Glutamatergic neuron (in vitro differentiated cells): ENCODE measurements at places on chromosomes 12 and 14.
A peak's percentile ranks its signal among the peaks of the same experiment; 100 is the strongest.

- no peak overlapping the region for H3K27ac ChIP-seq
- no peak for DNase-seq
- H3K27me3 ChIP-seq: peaks cover 7% of the 10 kb centered on the region
- peaks cover 3% of the 10 kb centered on the region for H3K4me1 ChIP-seq
Observed at GRCh38 chr14:23125933-23126524, 7.0 kb upstream of the CEBPE start.

- peaks cover 8% of the 10 kb centered on the region for H3K4me1 ChIP-seq
- H3K36me3 ChIP-seq: peaks cover 9% of the 10 kb centered on the region
- H3K27ac ChIP-seq: peak overlapping the region; percentile 48
- peaks cover 1% of the 10 kb centered on the region for H3K27me3 ChIP-seq
- H3K4me3 ChIP-seq: no peak overlapping the region
Observed at GRCh38 chr14:51138404-51139103, 43.6 kb upstream of the TRIM9 start.

DNA sequence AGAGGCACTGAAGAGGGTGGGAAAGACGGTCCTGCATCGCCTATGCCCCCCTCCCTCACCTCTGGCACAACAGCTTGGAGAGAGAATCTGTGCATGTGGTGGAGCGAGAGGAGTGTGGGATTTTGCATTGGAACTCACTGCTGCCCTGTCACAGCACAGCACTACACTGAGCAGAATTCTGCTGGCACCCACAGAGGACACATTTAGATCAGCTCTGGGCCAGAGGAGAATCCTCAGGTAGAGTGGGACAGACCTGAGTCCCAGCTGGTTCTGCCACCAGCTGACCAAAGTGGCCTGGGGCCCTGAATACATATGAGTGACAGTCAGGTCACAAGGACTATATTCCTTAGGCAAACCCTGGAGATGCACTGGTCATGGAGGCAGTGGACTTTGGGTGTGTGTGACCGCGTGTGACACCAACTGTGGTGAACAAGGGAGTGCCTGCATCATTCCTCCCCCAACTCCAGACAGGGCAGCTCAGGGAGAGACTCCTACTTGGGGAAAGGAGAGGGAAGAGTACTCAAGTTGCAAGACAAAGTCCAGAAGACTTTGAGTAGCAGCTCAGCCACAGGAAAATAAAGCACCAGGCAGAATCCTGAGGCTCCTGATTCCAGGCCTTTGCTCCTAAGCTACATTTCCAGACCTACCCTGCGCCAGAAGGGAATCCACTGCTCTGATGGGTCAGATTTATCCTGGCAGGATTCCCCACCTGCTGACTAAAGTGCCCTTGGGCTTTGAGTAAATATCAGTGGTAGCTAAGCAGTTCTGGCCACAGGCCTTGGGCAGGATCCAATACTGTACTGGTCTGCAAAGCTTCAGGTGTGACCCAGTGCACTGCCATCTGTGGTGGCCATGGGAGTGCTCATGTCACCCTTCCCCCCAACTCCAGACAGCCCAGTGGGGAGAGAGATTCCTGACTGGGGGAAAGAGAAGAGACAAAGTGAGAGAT is 10.6 kb upstream of the ACOT1 start:
- H3K27me3 ChIP-seq: no peaks in the 10 kb centered on the region
- H3K36me3 ChIP-seq: no peaks in the 10 kb centered on the region
- no peak for DNase-seq
- H3K27ac ChIP-seq: no peak overlapping the region

DNA sequence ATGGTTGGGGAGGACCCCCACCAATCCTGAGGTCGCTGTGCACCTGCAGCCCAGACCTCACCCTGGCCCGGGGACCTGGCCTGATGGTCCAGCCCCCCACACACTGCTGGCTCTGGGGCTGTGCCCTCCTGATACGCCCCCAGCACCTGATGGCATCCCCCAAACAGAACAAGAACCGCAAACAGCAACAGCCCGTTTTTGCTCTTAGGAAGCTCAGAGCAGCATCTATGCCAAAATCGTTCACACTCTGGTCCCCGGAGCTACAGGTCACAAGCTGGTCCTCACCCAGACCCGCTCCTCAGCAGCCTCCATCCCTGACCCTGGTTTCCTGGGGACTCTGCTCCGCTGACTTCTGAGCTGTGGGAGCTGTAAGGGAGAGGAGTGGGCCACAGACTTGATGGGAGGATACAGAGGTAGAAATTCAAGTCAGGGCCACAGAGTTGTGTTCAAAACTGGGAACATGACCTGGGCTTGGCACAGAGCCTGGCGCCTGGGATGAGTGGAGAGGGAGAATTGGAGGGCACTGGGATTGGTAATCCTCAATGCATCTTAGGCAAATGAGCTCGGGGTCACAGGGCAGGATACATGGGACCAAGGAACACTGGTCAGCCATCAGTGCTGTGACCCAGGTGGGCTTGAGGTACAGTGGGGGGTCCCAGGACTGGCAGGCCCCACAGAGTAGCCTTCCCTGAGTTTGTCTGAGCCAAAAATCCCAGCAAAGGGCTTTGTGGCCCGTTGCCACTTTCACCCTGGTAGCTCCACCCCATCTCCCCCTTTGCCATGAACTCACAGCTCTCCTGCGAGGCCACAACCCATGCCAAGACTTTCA is 170.9 kb upstream of the RTL1 start:
- peaks cover 12% of the 10 kb centered on the region for H3K27me3 ChIP-seq
- peaks cover 10% of the 10 kb centered on the region for H3K4me1 ChIP-seq
- no peak overlapping the region for H3K27ac ChIP-seq
- H3K36me3 ChIP-seq: no peaks in the 10 kb centered on the region

DNA sequence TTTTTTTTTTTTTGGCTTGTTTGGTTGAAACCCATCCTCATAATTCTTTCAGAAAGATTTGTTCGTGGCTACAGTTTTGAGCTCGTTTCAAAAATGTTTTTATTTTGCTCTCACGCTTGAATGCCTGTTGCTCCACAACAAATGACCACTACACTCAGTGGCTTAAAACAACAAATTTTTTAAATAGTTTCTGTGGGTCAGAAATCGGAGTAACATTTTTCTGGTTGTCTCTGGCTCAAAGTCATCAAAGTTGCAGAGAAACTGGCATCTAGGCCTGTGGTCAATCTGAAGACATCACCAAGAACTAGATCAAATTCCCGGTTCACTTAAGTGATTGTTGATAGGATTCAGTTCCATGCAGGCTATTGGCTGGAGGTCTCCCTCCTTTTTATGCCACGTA is 560.0 kb downstream of the SNAPC1 start:
- H3K4me3 ChIP-seq: no peak overlapping the region
- no peaks in the 10 kb centered on the region for H3K27me3 ChIP-seq
- DNase-seq: no peak
- H3K27ac ChIP-seq: no peak overlapping the region
- no peaks in the 10 kb centered on the region for H3K4me1 ChIP-seq
- H3K36me3 ChIP-seq: no peaks in the 10 kb centered on the region

DNA sequence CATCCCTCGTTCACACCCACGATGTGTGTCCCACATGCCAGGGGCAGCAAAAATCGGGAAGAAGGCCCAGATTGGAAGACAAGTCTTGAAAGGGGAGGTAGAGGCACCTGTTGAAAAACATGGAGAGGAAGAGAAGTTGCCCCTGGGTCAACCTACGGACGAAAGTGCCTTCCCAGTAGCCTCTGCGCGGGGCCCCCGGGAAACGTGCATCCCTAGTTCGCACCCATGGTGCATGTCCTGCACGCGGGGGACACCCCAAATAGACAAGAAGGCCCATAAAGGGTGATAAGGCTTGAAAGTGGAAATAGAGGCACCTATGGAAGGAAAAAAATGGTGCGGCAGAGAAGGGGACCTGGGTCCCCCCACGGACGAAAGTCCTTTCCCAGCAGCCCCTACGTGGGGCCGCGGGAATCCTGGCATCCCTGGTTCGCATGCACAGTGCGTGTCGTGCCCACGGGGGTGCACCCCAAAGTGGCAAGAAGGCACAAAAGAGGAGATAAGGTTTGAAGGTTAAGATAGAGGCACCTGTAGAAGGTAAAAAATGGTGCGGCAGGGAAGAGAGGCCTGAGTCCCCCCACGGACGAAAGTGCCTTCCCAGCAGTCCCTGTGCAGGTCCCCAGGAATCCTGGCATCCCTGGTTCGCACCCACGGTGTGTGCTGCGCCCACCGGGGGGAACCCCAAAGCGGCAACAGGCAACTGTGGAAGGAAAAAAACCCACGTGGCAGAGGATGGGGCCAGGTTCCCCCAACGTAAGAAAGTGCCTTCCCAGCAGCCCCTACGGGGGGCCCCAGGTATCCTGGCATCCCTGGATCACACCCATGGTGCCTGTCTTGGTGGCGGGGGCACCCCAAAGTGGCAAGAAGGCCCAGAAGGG is 278.3 kb downstream of the ALG10 start:
- H3K27me3 ChIP-seq: peaks cover 21% of the 10 kb centered on the region
- H3K27ac ChIP-seq: peak overlapping the region; percentile 79
- H3K4me3 ChIP-seq: no peak overlapping the region
- no peaks in the 10 kb centered on the region for H3K4me1 ChIP-seq
- no peak for DNase-seq
- peaks cover 41% of the 10 kb centered on the region for H3K36me3 ChIP-seq

DNA sequence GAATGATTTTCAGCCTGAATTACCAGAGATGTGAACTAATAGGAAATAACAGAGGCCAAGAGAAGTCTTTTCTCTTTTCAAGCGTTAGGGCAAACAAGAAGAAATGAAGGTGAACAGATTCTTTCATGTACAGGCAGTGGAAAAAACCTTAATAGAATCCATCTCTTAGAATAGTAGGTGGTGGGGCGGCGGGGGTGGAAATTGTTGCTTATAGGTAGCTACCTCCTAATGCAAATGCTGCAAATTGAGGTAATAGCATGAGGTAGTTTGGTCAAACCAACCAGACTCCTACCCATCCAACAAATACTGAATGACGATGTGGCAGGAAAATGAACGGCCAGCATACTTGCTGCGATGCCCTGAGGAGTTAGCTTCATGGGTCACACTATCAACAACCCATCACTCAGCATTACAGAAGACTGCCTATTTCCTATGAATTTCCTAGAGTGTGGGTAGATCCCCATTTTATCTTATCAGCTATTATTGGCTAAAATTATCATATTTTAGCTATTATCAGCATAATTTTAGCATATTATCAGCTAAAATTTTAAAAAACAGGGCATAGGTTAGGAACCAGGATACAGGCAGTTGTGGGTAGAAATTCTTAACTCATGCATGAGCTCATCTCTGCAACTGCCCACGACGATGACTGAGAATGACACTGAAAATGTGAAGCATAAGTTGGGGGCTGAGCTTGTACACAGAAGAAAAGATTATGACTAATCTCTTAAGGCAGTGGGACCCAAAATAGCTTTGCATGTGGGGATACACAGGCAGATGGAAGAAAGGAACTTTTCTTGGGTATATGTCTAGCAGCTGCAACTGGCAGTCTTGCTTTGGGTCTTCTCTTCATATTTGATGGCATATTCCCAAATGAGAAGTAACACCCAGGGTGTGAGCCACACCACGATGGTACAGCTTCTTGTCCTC is 68.7 kb downstream of the NIN start:
- H3K27ac ChIP-seq: peak overlapping the region; percentile 44
- no peaks in the 10 kb centered on the region for H3K36me3 ChIP-seq
- no peaks in the 10 kb centered on the region for H3K27me3 ChIP-seq

- no peak overlapping the region for H3K4me3 ChIP-seq
- H3K4me1 ChIP-seq: peaks cover 7% of the 10 kb centered on the region
- no peak overlapping the region for H3K27ac ChIP-seq
- peaks cover 6% of the 10 kb centered on the region for H3K36me3 ChIP-seq
- peaks cover 9% of the 10 kb centered on the region for H3K27me3 ChIP-seq
Observed at GRCh38 chr12:130579231-130579630, 136.9 kb downstream of the RIMBP2 start.

GRCh38 chr14:92507174-92507768 is 6.3 kb upstream of the RIN3 start:
- H3K27me3 ChIP-seq: peaks cover 8% of the 10 kb centered on the region
- H3K4me1 ChIP-seq: no peaks in the 10 kb centered on the region
- peaks cover 2% of the 10 kb centered on the region for H3K36me3 ChIP-seq

GRCh38 chr12:131108177-131108955 is 154.7 kb downstream of the ADGRD1 start:
- H3K4me1 ChIP-seq: peaks cover 16% of the 10 kb centered on the region
- no peak overlapping the region for H3K27ac ChIP-seq
- H3K27me3 ChIP-seq: peaks cover 2% of the 10 kb centered on the region
- no peak for DNase-seq

GRCh38 chr12:109291521-109292341 is 17.4 kb downstream of the FOXN4 start:
- peak; percentile 71 for DNase-seq
- no peaks in the 10 kb centered on the region for H3K4me1 ChIP-seq
- H3K36me3 ChIP-seq: no peaks in the 10 kb centered on the region
- peak overlapping the region; percentile 34 for H3K4me3 ChIP-seq

- DNase-seq: no peak
- no peaks in the 10 kb centered on the region for H3K27me3 ChIP-seq
- H3K27ac ChIP-seq: no peak overlapping the region
- H3K4me3 ChIP-seq: no peak overlapping the region
- H3K36me3 ChIP-seq: no peaks in the 10 kb centered on the region
Observed at GRCh38 chr12:69898236-69898635, 73.2 kb downstream of the MYRFL start.

- peaks cover 14% of the 10 kb centered on the region for H3K4me1 ChIP-seq
- no peak overlapping the region for H3K27ac ChIP-seq
- H3K36me3 ChIP-seq: peaks cover 15% of the 10 kb centered on the region
- no peak for DNase-seq
- H3K4me3 ChIP-seq: no peak overlapping the region
- peaks cover 5% of the 10 kb centered on the region for H3K27me3 ChIP-seq
Observed at GRCh38 chr14:102910442-102910841, 12.0 kb upstream of the AMN start.

GRCh38 chr12:88242571-88242925 is 100.4 kb downstream of the TMTC3 start:
- H3K27ac ChIP-seq: no peak overlapping the region
- H3K4me1 ChIP-seq: no peaks in the 10 kb centered on the region
- no peaks in the 10 kb centered on the region for H3K36me3 ChIP-seq
- DNase-seq: no peak
- H3K4me3 ChIP-seq: no peak overlapping the region

DNA sequence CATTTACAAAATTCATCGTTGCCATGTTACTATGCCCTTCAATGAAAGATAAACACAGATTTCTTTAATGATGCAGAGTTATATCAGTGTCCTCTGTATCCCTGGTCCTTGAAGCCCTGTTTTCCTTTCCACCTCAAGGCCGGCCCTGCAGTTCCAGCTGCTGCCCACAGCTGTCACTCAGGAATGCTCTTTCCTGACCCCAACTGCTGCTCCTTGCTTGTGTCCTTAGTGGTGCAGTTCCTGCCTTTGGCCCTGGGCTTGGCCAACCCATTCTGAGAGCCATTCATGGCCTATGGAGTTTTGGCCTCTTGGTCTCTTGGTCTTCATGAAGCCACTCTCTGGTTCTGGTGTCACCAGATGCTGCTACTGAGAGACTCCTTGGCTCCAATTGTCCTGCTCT is 93.1 kb downstream of the GAS2L3 start:
- H3K36me3 ChIP-seq: no peaks in the 10 kb centered on the region
- H3K4me3 ChIP-seq: no peak overlapping the region
- H3K27ac ChIP-seq: no peak overlapping the region
- H3K4me1 ChIP-seq: no peaks in the 10 kb centered on the region
- no peak for DNase-seq

- H3K4me3 ChIP-seq: no peak overlapping the region
- H3K4me1 ChIP-seq: peaks cover 21% of the 10 kb centered on the region
- H3K27ac ChIP-seq: no peak overlapping the region
Observed at GRCh38 chr12:108633081-108633533, 587 bp downstream of the SELPLG start.
